ENCODE measurements at places on chromosomes 1 and 21.
A peak's percentile ranks its signal among the peaks of the same experiment; 100 is the strongest.

DNA sequence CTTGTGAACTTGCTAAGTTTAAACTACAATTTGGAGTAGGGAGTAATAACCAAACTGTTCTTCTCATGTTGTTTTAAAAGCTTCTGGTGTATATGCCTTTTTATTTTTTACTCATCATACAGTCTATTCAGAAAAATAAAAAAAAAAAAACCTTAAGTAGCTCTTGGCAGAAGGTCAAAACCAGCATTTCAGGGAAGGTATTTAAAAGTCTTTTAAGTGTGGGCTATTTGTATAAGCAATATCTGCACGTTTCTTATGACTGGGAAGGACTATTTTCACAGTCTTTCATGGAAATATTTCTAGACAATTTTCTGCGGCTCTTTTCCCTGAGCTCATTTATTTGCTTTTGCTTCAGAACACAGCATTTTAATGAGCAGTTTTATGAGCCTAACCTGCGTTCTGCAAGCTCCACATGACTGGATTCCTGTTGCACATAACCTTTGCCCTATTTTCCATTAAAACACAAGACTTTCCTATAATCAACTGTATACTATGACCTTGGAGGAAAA lies 60.9 kb upstream of the C1orf105 start:
- DNase-seq, result no peak

DNA sequence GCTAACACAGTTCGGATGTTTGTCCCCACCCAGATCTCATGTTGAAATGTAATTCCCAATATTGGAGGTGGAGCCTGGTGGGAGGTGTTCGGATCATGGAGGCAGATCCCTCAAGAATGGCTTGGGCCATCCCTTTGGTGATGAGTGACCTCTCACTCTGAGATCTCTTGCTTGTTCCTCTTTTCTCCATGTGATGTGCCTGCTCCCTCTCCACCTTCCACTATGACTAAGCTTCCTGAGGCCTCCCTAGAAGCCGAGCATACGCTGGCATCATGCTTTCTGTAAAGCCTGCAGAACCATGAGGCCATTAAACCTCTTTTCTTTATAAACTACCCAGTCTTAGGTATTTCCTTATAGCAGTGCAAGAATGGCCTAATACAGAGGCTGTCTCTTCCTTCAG lies 8.1 kb upstream of the PLA2G5 start:
- DNase-seq, result no peak

- peak; percentile 35 for DNase-seq
Measured at GRCh38 chr1:8598060-8598724, 219.2 kb downstream of the RERE start.

GRCh38 chr1:41739061-41739955 lies 179.4 kb downstream of the HIVEP3 start:
- DNase-seq, result peak; percentile 64

DNA sequence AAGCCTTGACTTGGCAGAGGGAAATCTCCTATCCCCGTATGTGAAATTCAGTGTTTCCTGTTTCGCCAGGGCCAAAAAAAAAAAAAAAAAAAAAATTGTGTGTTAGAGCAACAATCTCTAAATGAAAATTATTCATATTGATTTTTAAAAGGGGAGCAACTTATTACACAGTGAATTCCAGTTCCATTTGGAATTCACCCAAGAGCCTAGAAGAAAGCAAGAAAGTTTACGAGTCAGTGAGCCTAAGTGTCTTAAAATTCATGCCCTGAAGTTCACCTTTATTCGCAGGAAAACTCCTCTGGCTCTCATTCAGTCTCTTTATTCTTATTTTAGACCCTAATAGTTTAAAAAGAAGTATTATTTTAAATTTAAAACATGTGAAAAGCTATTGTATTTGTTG lies 42.1 kb upstream of the HUNK start:
- DNase-seq, result no peak

DNA sequence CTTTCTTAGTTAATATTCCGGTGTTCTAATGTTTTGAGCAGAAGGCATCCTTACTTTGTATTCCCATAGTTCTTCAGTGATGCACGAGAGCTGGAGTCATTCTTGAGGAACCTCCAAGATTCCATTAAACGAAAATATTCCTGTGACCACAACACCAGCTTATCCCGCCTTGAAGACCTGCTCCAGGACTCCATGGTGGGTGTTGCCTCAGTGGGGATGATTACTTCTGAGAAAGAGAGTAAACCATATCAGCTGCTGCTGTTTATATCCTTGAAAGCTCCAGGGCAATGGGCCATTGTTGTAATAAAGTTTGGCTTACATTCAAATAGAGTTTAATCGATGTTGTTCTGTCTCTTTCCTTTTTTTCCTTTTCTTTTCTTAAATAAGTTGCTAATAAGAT lies 93.1 kb downstream of the MACF1 start:
- DNase-seq, result no peak

DNA sequence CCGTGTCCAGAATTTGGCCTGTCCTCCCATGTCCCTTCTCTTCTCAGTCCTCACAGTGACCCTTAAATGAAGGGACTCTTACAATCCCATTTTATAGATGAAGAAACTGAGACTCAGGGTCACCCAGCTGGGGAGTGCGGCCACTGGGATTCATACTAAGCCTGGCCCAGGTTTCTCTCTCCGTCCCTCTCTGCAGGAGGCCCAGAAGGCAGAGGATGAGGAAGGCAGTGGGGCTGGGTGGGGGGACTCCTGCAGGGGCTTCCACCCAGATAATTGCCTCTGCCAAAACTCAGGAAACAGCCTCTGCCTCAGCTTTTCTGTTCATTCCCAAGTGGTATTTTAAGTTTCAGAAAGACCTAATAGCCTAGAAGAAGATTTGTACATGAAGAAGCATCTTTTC lies 299.8 kb downstream of the MATN1 start:
- no peak for DNase-seq

GRCh38 chr1:67687198-67687545 lies 2.2 kb downstream of the GADD45A start:
- no peak for DNase-seq

GRCh38 chr1:151619489-151620093 lies 7.7 kb downstream of the SNX27 start:
- DNase-seq, result peak; percentile 31

GRCh38 chr1:157090196-157090647 lies 9.4 kb downstream of the ETV3L start:
- peak; percentile 72 for DNase-seq

DNA sequence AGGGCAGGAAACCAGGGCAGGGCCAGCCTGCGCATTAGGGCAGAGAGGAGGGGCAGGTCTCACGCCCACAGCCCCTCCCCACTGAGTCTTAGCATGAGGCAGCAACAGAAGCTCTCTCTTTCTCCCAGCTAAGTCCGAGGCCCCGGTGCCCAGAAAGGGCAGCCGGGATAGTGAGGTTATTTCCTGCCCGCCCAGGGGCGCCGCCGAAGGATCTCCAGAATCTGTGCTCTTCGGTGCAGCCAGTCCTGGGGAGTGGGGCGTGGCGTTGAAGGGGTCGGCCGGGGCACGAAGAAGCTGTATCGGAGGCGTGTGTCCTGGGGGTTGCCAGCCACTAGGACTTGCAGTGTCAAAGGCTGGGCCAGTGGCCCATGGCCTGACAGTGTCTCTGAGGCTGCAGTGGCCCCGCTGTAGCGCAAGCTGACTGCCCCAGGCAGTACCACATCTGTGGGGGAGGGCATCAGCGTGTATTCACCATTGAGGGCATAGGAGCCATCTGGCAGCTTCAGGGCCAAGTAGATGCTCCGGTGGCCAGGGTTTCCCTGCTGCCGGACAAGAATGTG lies 7.8 kb downstream of the ADAMTS4 start:
- DNase-seq, result no peak

DNA sequence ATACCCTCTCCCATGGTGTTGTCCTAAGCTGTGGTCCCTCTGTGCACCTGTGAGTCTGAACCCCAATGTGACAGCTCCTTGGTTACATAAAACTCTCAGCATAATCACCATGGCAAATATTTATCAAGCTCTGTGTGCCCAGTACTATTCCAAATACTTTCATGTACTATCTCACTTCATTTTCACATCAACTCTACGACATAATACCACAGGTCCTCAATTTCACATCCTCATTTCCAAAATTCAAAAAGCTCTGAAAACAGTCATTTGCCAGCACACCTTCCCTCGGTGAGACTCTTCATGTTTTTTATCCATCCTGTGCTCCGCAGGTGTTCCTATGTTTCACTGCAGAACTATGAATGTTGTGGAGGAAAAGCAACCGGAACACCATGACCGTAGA lies 12.4 kb upstream of the CREG1 start:
- no peak for DNase-seq

DNA sequence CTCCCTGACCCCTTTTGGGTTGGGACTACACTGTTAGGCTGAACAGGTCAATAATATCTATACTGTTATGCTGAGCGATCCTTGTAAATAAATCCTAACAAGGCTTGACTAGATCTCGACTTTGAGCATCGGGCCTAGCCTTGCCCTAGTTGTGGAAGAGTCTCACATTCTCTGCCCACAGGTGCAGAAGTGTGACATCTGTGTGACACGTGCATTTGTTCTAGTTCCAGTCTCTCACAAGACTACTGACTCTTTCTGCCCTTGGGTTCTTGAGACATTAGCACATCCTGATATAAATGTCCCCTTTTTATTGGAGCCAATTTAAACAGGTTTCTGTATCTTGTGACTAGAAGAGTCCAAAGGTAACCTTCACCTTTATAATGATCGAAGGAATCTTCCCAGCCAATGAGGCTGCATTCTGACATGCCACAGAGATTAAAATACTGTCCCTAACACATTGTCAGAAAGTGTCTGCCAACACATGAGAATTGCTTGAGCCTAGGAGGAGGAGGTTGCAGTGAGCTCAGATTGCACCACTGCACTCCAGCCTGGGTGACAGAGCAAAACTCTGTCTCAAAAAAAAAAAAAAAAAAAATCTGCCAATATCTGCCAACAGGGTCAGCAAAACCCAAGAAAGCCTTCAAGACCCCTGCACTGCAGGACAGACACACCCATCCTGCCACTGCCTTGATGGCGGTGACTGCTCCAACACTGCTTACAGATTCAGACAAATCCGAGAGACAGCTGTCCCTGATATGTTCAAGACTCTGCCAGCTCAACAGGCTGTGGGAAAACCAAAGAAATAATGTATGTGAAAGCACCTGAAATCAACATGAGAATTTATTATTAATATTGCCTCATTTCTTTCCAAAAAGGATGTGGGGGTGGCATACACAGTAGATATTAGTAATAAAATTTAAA lies 56.5 kb upstream of the PSEN2 start:
- no peak for DNase-seq

GRCh38 chr1:204464701-204465100 lies 29.9 kb downstream of the PIK3C2B start:
- no peak for DNase-seq

DNA sequence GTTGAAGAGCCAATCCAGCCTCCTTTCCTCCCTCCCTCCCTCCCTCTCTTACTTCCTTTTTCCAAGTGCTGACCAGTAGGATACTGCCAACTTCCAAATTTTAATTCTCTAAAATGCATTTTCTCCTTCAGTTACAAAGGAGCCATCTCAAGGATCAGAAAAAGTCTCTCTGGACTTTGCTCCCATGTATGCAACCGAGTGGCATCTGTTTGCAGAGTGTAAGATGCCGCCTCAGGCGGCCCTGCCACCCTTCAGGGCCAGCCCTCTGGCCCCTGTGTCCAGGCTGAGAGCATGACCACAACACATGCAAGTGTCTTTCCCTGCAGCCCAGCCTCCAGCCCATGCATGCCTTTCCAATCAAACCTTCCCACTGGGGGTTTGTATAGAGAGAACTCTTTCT lies 205.3 kb upstream of the RAB4A start:
- DNase-seq, result no peak

- DNase-seq, result no peak
Measured at GRCh38 chr1:237610157-237610556, 280.6 kb downstream of the ZP4 start.

- DNase-seq, result peak; percentile 6
Measured at GRCh38 chr1:7616076-7616832, 154.8 kb upstream of the VAMP3 start.

GRCh38 chr1:201349092-201349491 lies 28.4 kb downstream of the TNNT2 start:
- DNase-seq, result no peak

GRCh38 chr21:31888936-31889371 lies 16.1 kb downstream of the HUNK start:
- no peak for DNase-seq

GRCh38 chr1:235485558-235485957 lies 18.7 kb downstream of the B3GALNT2 start:
- no peak for DNase-seq

- DNase-seq, result no peak
Measured at GRCh38 chr1:65230731-65231481, 78.4 kb upstream of the DNAJC6 start.

- DNase-seq, result no peak
Measured at GRCh38 chr1:64692911-64693310, 52.0 kb upstream of the RAVER2 start.

DNA sequence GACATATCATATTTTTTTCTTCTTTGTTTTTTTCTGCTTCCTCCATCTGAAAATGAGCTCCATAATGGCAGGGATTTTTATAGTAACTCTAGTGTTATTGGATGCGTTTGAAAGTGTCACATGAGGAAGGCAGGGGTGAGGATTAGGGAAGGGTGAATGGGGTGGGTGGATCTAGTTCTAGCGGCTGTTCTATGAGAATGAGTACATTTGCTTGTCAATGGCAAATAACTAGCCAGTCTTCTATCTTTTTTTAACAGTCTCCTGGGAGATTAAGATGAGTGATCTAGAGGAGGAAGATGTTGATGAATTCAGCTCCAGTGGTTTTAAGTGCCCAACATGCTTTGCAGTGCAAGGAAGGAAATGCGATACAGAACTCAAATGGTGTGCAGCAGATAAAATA lies 5.8 kb downstream of the OR14I1 start:
- no peak for DNase-seq

- DNase-seq, result no peak
Measured at GRCh38 chr21:37983336-37984095, 67.3 kb upstream of the KCNJ6 start.

GRCh38 chr21:40130476-40130875 lies 263.2 kb downstream of the PCP4 start:
- no peak for DNase-seq

GRCh38 chr1:179808503-179808902 lies 65.4 kb downstream of the FAM163A start:
- DNase-seq, result no peak

DNA sequence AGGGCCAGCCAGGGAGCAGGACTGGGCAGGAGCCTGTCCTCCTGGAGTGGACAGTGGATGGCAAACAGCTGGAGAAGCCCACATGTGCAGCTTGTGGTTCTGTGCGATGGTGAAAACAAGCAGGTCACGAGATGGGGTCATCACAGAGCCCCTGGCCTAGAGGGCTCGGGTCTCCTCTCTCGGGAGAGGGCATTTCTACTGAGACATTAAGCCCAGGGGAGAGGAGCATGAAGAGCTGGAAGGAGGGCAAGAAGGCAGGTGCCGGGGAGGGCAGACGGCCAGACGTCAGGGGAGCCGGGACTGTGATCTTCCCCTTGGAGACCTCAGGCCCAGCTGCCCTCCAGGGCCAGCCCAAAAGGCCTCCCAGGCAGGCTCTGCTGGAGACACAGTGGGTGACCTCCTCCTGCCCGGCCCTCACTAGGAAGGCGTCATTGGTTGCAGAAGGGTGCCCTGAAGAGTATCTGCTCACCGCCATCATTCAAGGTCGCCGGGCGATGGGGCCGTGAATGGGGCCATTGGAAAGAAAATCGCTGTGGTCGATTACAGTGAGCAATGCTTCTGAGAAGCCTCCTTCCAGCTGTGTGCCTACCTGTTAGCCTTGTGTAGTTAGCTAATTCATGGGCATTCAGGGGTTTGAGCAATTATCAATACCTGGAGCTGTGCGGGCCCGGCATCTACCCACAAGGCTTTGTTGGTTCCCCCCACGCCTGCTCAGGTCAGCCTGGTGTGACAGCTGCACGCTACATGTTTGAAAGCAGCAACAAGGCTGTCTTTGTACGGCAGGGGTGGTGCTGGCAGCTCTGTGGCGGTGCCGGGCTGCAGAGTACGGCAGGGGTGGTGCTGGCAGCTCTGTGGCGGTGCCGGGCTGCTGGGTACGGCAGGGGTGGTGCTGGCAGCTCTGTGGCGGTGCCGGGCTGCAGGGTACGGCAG lies 72.3 kb upstream of the ACTRT2 start:
- DNase-seq, result no peak
